ENCODE measurements at places on chromosomes 7 and 10.

GRCh38 chr10:30247704-30248103 is 101.4 kb downstream of the MTPAP start:
- no peak for DNase-seq

DNA sequence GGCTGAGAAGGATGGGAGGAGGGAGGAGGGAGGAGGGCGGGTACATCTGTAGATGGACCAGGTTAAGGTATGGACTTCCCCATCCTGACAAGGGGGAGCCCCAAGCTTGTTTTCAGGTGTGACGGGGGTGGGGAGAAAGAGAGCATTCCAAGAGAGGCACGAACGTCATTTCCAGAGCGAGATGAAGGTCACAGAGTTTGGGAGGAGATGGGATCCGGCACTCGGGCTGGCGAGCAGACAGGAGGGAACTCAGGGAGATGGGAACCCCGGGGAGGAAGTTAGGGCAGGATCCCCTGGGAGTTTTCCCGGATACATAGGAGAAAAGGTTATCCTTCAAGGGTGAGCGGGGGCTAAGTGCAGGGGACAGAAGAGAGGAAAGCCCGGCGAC is 118.8 kb downstream of the CUX1 start:
- DNase-seq: no peak

GRCh38 chr10:85547460-85548023 is 819.1 kb downstream of the GRID1 start:
- no peak for DNase-seq

DNA sequence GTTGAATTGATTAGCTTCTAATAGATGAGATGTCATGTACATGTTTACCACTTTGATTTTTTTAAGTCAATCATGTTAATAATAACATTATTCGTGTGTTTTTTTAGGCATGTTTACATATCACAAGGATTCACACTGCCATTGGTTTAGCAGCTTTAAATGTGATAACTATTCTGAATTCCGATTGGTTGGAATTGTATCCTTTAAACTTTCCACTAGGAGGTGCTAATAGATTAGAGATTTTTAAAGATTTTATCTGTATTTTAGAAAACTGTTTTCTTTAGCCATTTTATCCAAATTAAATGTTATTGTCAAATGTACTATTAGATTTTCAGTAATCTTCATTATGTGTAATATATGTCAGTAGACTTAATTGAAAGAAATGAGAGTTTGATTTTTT is 83.2 kb downstream of the HECTD2 start:
- DNase-seq: no peak

DNA sequence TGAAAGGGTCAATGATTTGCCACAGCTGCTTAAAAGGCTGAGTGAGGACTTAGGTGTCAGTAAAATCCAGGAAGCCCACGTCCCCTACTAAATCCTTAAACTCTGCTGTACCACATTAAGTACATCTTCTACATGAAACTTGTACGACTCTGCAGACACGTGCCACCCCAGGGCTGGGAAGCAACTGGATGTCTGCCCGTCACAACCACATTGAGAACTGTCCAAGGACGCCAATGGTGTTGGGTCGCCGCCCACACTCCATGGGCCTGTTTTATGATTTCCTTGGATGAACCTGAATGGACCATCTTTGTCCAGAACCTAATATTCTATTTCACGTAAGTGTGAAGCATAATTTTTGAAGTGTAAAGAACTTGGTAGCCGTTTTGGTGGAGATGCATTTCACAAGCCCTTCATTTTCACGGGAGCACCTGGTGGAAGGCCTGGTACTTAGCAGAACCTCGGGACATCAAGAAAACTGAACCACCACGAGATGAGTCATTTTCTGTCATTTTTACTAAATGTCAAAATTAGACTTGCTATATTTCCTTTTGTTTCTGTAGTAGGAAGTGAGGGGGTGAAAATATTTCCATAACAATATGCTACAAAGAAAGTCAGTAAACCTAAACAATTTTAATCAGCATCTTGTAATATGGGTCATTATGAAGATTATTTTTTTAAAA is 134.9 kb downstream of the SFMBT2 start:
- DNase-seq: no peak

GRCh38 chr10:50624866-50625501 is 1.2 kb upstream of the SGMS1 start:
- DNase-seq: peak; percentile 43

DNA sequence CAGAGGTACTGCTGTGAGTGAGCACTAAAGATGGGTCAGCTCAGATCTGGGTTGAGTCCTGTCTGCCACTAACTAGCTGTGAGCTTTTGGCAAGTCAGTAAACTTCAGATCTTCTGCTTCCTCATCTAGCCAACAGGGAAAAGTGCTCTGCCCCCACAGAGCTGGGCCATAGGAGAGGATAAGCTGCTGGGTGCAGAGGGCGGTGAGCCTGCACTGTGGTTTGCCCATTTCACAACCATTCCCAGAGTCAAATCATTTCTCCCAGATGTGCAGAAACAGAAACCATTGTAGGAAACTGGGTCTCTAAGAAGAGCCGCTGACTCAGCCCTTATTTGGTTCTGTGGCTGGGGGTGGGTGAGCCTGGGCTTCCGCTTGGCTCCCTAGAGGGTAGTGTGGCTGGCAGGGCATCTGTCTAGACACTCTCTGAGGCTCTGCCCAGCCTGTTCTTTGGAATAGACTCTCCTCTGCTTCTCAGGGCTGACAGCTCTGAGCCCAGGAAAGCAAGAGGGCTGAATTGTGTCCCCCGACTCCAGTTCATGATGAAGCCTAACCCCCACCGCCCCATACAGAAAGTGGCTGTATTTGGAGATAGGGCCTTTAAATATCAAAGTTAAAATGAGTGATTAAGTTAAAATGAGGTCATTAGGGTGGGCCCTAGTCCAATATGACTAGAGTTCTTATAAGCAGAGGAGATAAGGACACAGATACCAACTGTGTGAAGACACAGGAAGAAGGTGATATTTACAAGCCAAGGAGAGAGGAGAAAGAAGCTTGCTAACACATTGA is 29.5 kb upstream of the ARHGAP22 start:
- DNase-seq: no peak

- no peak for DNase-seq
Observed at GRCh38 chr7:27917774-27918314, 177.9 kb downstream of the TAX1BP1 start.

DNA sequence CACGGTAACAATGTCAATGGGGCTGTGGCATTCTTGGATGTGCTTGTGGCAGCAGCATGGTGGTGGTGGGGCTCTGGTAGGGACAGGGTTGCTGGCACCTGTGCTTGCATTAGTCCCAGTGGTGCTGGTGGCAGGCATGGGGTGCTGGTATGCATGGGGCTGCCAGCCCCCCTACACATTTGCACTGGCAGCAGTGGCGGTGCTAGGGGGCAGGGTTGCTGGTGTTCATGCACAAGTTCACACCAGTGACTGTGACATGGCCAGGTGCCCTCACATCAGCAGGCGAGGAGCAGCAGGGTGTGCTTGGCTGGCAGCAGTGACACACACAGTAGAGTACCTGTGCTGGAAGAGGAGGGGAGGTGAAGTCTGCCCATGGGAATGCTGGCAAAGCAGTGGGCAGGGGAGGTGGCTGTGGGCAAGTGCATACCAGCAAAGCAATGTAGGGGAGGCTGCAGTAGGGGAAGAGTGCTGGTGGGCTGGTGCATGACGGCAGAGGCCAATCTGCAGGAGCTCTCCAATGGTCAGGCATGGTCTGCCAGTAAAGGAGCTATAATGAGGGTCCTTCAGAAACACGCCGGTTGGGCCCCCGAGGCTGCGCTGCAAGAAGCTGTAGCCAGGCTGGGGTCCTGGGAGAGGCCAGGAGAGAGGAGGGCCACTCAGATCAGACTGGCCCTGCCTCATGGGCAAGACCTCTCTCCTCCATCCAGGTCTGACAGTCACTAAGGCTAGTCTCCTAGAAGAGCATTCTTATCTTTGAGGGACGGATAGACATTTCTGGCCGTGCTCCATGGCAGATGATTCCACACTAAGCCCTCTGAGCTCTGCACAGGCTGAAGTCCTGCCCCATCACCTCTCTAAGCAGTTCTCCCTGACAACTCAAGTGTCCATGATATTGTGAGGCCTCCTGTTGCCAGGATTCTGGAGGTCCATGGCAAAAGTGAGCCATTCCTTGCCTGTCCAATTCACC is 406.4 kb downstream of the SEMA3D start:
- DNase-seq: no peak

DNA sequence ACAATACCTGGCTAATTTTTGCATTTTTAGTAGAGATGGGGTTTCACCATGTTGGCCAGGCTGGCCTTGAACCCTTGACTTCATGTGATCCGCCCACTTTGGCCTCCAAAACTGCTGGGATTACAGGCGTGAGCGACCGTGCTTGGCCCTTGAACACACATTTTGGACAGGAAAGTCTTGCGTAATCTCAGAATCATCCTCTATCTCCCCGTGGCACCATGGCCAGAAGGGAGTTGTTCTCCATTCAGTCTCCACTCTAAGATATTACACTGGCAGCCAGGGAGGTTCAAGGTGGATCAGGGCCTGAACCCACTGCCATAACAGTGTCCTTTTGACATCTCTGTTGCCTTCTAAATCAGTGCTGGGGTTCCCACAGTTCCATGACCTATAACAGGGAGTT is 29.2 kb upstream of the GALNTL5 start:
- DNase-seq: no peak

DNA sequence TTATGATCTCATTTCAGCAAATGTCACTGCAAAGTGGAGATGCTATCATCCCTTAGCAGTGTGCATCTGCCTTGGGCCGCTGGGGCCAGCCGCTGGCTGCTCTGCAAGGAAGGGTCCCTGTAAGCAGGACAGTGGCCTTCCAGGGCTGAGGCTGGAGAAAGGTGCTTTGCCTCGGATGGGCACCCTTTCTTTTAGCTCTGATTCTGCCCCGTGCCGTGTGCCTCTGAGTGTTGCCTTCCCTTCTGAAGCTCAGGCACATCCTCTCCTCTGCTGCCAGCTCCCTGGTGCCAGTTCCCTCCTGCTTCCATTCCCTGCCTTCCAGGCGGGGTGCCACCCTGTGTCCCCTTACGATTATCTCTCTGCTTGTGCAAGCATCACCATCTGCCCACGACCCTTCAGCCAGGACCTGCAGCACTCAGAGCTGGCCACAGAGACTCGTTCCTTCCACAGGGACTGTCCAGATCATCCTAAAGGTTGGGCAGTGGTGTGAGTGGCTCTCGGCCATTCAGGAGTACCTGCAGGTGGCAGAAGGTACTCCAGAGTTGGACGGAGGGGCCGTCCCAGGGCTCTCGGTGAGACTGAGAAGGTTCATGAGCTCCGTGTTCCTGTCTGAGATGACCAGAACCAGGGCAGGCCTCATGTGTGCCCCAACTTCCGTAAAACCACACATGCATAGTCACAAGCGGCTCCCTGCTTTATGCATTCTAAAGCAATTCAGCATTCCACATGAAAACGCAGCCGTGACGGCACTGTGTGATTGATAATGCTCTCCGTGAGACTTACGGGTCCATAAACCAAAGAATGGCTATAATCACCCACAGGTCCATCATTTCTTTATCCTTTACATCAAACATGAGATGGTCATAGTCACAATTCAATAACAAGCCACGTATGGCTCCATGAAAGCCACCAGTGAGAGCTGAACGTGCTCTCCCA is 371.4 kb downstream of the DNAJB6 start:
- DNase-seq: no peak

DNA sequence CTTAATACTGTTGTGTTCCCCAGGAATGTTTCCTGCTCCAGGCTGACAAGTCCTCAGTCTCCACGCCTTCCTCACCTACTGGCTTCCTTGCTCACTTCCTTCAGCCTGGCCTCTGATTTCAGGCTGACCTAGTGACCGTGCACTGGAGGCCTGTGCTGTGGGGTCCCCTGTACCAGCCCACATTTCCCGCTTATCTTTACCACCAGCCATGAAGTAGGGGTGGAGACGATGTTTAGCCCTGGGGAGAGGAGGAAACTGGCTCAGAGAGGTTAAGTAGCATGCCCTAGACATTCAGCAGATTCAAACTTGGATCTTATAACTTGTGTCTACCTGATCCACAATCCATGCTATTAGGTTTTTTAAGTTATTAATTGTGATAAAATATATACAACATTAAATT is 4.8 kb upstream of the ZNF488 start:
- DNase-seq: no peak

DNA sequence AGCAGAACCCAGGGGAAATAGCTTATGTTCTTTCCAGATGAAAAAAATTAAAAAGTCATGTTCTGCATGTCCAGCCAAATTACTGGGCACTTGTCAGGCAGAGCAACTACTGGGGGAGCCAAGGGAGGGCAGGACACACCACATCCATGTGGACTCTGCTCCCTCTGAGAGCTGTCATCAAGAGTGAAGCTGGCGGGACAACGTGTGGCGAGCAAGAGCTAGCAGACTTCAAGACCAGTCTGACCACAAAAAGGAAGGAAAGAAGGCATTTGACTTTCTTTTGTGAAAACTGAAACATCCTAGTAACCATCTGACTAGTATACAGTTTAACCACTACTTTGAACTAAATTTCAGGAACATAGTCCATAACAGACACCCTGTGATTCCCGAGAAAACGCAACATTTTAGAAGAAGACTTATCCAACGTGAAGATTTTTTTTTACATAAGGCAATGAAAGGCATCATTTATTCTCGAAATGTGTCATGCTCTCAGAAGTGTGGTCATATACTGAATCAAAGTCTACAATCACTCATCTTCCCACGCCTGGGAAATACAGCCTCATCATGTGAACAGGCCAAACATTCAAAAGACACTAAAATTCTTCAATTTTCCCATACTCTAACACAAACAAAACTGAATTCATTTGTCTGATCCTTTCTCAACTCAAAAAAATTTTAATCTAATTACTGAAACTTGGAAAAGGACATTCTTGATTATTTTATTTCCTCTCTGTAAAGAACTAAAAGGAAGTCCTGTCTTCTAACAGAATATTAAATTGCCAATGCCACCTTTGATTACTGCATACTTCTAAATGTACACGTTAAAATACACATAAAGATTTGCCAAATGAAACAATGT is 15.5 kb downstream of the CYTH3 start:
- no peak for DNase-seq

DNA sequence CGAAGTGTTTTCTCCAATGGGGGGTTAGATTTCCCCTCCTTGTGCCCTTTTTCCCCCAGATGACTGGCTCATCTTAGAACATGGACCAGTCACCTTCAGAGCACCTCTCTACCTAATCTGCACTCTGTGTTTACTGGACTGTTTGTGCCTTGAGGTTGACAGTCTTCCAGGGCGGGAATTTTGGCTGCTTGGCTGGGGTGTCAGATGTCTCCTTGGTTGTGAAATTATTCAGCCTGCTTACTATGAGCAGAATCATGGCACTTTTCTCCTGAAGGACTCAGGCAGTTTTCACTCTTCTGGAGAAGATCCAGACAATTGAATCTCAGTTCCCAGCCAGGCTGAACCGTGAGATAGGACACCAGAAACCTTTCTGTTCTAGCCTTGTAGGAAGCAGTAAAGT is 60.3 kb upstream of the NFKB2 start:
- DNase-seq: no peak

Data from activated CD4-positive, alpha-beta T cell treated with anti-CD3 and anti-CD28 coated beads for 1 hour (primary cell).